Stimulated activated CD4-positive, alpha-beta T cell treated with anti-CD3 and anti-CD28 coated beads, TNF-alpha, amount 100 ng/mL, for 48 hours (primary cell): ENCODE measurements at places on chromosomes 3 and 15.
A peak's percentile ranks its signal among the peaks of the same experiment; 100 is the strongest.

GRCh38 chr3:186967686-186968085 lies 37.4 kb downstream of the ST6GAL1 start:
- DNase-seq = no peak

- no peak for DNase-seq
Measured at GRCh38 chr15:100931143-100931890, 12.2 kb downstream of the LRRK1 start.

DNA sequence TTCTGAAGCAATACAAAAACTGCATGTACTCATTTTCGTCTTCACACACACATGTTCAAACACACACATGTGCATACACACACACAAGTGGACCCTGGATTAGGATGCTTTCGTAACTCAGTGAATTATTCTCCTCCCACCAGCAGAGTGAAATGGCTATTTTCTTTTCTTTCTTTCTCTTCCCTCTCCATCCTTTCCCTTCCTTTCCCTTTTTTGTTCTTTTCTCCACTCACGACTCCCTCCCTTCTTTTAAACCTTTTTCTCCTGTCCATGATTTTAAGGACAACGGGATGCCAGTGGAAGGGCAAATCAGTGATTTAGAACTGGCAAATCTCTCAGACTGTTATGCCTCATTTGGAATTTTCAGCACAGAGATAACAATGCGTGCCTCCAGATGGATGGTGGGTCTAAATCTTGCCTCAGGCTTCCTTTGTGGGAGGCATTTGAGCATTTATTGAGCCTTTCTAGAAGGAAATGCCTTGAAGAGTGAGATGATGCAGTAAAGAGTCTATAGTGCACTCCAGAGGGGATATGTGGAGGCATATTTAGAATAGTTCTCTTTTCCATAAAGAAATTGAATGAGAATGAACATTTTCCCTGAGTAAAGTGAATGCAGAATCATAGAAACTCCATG lies 130.4 kb upstream of the SLC7A14 start:
- no peak for DNase-seq

DNA sequence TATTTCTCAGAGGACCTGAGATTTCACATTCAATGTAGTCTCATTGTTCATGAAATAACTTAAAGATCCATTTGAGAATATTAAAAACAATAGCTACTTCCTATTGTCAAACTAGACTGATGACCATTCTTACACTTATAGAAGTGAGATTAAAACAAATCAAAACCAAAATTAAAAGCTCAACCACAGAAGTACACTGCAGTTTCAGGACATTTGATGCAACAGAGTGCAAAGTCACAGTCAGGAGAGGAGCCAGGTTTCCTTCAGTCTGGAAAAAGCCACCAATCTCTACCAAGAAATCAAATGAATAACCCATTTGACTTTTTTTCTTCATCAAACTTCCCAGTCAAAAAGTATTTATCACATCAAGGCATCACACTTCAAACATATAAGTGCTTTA lies 5.5 kb downstream of the CCPG1 start:
- no peak for DNase-seq

- DNase-seq = no peak
Measured at GRCh38 chr3:107599772-107600145, 77.0 kb downstream of the BBX start.

GRCh38 chr3:51691949-51692348 lies 14.9 kb upstream of the GRM2 start:
- no peak for DNase-seq

GRCh38 chr3:64216274-64217147 lies 8.8 kb downstream of the PRICKLE2 start:
- DNase-seq = no peak

- no peak for DNase-seq
Measured at GRCh38 chr15:31342781-31343626, 16.4 kb downstream of the KLF13 start.

DNA sequence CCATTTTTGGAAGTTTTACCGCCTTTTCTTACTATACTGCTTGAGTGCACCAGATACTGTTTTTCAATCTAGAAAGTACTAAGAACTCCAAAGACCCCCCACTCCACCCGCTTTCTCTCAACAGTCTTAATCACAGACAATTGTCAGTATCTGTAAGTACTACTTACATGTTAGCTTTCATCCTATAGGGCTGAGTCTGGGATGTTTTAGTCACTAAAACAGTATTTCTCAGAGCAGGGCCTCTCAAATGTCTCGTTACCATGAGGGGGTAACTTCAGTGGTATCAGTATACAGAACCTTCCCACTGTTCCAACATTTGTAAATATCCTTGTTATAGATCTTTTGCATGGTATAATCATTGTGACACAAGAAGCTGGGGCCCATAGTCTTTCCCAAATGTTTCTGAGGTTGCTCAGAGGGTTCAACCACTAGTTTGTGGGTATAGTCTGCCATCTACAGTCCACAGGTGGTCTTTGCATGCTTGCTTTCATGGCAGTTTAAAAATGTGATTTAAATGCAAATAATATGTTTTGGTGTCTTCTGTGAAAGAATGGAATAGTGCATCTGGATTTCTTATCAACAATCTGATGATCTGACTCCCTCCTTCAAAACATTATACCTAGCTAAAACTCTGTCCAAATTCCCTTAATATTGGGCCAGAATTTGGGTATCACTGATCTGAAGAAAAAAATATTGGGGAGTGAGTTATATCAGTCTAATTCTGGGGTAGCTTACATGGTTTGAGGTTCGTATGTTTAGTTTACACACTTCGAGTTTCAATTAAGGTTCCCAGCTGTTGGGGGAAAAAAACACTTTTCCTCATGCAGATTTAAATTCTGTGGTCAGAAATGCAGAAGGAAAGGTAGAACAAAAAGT lies 18.0 kb upstream of the DNAJC13 start:
- DNase-seq = no peak

- no peak for DNase-seq
Measured at GRCh38 chr15:91199511-91199910, 99.5 kb downstream of the SV2B start.

DNA sequence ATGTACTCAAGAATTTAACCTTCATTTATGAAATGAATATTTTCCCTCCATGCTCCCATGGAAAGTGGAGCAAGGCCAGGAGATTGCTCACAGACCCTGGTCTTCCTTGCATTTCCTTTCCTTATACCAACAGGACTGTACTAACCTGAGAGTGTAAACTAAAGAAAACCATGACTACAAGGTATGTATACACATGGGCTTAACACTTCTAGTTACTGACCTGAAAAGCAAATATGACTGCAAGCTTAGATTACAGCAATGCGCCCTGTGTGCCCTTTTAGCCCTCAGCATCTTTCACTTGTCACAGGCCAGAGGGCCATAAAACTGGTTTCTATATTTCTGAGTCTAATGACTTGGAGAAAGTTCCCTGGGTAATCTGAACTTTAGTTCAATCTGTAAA lies 52.1 kb downstream of the NEK10 start:
- DNase-seq = no peak

GRCh38 chr15:54305138-54305537 lies 326.9 kb downstream of the UNC13C start:
- DNase-seq = no peak

- DNase-seq = no peak
Measured at GRCh38 chr3:24905266-24905665, 410.6 kb upstream of the THRB start.

DNA sequence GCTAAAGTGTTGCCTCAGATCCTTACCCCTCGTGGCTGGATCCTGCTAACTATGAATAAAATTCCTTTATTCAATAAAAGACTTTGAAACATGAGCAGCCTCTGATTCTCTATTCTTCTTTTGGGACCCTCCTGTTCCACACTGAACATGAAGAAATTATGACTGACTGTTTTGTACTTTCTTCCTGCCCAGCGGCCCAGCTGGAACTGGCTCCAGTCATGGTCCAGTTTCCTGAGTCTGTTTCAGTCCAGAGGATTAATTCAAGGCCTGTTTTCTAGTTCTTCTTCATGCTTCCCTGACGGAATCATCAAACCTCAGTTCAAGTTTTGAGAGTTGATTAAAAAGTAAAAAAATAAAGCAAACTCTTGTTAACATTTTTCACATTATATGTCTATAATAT lies 52.6 kb upstream of the CP start:
- no peak for DNase-seq

GRCh38 chr3:184584464-184584891 lies 22.9 kb downstream of the EPHB3 start:
- DNase-seq = no peak

DNA sequence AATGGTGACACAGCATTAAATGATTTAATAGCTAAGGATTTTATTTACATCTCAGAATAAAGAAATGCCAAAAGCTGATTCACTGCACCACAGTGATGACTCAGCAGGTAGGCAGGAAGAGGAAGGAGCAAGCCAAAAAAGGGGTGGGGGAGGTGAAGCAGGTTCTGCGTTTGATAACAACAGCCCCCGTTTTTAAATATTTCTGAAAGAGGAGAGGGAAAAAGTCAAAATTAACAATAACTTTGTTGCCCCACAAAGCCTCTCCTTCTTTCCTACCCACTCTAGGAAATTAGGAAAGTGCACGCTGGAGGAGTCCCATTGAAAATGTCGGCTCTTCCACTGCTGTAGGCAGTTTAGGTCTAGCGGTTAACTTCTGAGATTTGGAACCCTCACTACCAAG lies 9.9 kb upstream of the CCDC54 start:
- no peak for DNase-seq

- DNase-seq = no peak
Measured at GRCh38 chr3:8555113-8555661, 53.6 kb downstream of the LMCD1 start.

GRCh38 chr15:55457401-55458022 lies 49.2 kb downstream of the PIERCE2 start:
- DNase-seq = no peak

DNA sequence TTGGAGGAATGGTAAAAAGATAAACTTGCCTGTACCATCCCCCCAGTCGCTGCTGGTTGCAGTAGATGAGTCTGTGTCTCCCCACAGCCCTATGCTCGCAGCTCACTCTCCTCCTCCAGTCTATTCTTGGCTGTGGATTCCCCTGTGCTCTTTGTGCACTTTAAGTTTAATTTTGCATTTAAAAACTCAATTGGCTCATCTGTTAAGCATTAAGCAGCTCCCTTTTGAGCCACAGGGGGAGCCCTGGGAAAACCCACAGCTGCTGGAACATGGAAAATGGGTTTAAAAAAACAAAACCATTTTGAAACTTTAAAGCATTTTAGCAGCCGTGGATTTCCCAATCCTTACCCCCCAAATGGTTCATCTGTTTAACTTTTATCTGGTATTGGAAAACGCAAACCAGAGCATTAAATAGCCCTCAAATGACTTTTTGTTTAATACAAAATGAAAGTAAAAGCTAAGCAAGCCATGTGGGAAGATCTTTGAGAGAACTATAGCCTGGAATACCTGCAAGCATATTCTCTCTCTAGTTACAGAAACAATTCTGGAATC lies 536.9 kb downstream of the ZIC1 start:
- DNase-seq = no peak

DNA sequence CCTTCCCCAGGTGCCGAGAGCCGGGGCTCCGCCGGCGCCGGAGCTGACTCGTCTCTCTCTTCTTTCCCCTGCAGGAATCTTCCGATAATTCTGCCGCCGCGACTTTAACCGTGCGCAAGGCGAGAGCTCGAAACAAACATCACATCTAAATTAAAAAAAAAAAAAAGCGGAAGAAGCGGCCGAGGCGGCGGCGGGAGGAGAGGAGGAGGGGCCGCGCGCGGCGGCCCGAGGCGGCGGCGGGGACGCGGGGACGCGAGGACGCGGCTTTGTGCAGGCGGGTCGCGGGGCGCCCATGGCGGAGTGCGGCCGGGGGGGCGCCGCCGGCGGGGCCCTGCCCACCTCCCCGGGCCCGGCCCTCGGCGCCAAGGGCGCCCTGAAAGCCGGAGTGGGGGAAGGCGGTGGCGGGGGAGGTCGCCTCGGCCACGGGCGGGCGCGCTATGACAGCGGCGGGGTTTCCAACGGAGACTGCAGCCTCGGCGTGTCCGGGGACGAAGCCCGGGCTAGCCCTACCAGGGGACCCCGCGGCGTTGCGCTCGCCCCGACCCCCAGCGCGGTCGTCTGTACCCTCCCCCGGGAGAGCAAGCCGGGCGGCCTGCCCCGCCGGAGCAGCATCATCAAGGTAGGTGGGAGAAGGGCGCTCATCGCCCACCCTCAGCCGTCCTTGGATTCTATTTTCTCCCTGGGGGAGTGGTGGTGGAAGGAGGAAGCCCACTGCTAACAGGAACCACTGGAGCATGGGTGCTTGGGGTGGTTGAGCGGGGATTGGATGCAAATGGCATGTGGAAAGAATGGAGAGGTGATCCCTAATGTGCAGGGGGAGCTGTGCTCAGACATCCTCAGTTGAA lies at the start of gene PLCL2:
TSS of gene PLCL2 (plus strand) at position 208 of the 845 bp plus-strand sequence. CDS start at position 293, 85 bp downstream.
- DNase-seq = peak; percentile 38

DNA sequence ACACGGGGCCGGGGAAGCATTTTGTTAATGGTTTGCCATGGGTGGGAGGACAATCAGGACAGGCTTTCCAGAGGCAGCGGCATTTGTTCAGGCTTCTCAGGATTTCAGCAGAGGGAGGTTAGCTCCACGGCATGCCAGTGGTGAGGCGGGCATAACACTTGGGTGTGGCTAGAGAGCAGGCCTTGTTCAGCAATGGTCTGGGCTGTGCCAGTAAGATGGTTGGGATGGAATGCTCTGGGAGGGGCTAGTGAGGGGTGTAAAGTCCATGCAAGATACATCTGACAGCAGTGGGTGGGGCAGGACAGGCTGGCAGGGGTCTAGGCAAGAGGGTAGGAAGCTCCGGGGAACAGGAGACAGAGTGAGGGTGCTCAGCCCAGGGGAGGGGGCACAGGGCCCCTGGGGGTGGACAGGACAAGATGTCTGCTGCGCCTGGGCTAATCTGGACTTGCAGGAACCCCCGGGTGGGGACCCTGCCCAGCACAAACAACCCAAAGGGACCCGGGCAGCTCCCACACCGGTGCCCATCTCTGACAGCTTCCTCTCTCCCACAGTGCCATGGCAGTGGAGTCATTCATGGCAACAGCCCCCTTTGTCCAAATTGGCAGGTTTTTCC lies 8.4 kb downstream of the TMEM43 start:
- no peak for DNase-seq

- DNase-seq = no peak
Measured at GRCh38 chr3:15964605-15965442, 167.0 kb upstream of the ANKRD28 start.

DNA sequence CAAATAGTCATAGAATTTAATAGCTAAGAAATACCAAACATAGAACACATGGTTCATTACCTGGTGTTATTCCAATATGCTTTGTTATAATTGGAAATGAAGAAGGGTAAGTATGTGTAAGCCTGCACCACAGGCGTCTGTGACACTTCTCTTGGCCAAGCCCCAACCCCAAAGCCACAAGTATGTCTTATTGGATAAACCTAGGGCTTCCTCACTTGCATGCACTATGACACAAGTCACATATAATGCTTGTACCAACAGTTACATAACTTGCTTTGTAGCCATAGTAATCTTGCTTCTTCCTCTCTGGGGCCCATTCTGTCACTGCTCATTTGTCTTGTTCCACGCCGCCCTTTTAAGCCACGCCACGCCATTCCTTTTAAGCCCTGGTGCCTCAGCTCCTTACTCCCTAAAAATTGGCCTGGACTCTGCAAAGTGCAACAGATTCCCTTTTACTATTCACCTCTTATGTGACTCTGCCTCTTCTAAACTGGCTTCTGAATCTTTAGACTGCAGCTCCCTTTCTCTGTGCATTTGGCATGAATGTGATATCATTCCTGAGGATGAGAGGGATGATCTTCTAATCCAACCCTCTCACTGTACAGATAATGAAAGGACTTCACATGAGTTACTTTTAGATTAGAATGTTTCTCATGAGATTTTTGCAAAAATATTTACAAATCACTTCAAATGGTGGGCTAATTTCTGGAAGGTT lies 48.1 kb upstream of the EPHA3 start:
- no peak for DNase-seq

GRCh38 chr3:197137751-197138150 lies 108.1 kb upstream of the MELTF start:
- no peak for DNase-seq

GRCh38 chr15:63391669-63392360 lies 10.2 kb upstream of the CA12 start:
- no peak for DNase-seq
